ENCODE measurements at places on chromosomes 2 and 18.

GRCh38 chr2:1791685-1792435 is 47.5 kb upstream of the PXDN start:
- no peak for DNase-seq

DNA sequence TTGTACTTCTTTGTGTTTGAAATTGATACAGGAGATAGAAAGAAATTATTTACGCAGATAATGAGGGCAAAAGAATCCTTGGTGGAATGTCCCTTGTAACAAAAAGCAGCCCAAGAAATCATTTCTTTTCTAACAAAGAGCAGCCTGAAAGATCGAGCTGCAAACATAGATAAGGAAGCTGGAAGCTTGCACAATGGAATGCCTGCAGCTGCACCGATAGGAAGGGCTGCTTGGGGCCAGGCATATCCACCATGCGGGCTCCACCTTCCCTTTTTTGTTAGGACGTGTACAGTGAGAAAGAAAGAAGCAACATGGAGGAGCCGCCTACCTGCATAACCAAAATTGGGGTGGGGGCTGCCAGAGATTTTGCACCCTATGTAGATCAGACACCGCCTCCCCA is 568.7 kb downstream of the METTL4 start:
- no peak for DNase-seq

DNA sequence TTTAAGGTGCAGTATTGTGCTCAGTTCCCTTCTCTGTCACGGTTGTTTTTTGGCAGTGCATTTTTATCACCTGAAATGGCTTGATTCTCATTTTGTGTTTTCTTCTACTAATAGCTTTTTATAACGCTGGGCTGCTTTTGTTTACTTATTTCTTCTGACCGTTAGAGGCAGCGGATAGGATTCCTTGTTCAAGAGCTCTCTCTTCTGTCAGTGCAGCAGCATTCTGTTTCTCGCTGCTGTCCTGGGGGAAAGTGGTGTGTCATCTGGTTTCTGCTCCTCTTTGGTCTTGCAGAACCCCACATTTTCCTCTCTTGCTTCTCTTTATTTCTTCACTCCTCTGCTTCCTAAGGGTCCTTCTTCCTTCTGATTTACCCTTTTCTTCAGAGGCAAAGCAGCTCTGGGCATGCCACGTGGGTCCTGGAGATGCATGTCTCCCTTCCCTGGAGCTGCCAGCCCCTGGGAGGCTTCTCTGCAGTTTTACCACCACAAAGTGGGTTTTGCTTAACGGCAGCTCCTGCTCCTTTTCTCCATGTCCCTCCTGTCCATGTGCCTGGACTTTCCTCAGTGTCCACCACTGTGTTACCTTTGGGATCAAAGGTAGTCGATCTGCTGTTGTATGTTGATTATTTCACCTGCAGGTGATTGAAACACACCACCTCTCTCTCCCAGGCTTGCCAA is 47.3 kb upstream of the SNTG2 start:
- no peak for DNase-seq

DNA sequence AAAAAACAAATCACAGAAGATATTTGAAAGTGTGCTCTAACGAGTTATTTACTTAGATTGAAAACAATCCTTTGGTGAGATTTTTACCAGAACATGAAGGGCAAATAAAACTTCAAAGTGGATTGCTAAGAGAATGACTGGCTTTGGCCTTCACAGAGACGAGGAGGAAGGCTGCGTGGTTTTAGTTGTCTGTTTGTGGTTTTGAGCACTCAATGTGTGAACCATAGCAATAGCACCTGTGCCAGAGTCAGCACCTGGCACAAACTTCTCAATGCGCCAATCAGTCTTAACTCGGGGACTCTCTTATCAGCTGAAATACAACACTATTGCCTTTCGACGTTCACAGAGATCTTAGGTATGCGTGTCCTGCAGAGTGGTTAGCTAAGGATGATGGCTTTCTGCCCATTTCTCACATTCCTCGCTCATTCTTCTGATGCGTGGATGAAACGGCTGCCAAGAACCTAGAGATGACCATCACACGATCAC is 70.0 kb downstream of the MBP start:
- no peak for DNase-seq

GRCh38 chr2:125073440-125073839 is 1048.4 kb downstream of the CNTNAP5 start:
- DNase-seq, result no peak
